Hematopoietic multipotent progenitor cell treated with erythropoietin and hydrocortisone succinate and interleukin-3 and kit ligand, for 4 days (in vitro differentiated cells): ENCODE measurements at places on chromosomes 3 and 15.
A peak's percentile ranks its signal among the peaks of the same experiment; 100 is the strongest.

DNA sequence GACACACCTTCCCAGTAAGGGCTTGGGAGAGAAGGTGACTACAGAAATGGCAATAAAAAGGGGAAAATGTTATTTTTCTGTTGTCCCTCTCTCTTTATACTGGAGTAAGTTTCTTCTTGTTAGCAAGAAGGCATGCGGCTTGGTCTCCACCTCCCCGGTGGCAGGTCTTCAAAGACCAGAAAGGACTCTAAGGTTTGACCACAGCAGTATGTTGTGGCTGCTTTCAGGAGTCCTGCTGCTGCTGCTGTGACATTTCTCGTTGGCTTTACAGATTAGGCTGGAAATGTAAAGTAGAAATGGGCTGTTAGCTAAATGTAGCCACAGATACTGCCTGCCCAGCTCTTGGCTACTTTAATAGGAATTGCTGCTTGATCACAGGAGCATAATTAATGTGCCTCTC lies 175.8 kb upstream of the ZBTB20 start:
- no peak for DNase-seq

DNA sequence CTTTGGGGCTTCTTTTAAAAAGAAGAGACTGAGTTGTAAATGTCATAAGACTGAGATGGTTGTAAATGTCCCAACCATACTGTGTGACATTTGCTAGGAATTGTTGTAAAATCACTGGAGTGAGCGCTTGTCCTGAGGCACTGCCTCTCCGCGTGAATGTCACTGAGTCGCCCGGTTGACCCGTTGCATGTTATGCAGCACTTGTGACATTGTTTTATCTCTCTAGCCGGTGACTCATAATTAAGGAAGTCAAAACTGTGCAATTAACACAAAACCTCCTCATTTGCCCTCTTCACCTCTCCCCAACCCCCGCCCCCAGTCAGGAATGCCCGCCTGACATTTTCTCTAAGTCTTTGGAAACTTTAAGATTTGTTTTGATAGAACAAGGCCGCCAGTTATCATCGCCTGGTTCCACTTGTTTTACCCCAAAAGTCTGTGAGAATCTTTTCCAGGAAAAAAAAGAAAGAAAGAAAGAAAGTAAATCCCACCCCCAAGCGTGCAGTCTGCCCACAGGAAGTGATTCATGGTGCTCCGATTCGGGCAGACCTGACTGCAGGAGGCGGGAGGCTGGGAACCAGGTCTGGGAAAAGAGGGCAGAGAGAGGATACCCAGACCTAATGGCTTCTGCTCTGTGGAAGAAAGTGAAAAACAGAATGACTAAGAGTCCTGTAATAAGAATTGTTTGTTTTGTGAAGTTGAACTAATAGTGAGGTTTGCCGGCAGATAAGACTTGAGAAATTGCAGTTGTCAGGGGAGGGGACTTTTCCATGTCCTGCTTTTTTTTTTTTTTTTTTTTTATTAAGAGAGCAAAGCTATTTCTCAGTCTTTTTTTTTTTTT lies 84.8 kb downstream of the SMAD3 start:
- peak; percentile 71 for DNase-seq

DNA sequence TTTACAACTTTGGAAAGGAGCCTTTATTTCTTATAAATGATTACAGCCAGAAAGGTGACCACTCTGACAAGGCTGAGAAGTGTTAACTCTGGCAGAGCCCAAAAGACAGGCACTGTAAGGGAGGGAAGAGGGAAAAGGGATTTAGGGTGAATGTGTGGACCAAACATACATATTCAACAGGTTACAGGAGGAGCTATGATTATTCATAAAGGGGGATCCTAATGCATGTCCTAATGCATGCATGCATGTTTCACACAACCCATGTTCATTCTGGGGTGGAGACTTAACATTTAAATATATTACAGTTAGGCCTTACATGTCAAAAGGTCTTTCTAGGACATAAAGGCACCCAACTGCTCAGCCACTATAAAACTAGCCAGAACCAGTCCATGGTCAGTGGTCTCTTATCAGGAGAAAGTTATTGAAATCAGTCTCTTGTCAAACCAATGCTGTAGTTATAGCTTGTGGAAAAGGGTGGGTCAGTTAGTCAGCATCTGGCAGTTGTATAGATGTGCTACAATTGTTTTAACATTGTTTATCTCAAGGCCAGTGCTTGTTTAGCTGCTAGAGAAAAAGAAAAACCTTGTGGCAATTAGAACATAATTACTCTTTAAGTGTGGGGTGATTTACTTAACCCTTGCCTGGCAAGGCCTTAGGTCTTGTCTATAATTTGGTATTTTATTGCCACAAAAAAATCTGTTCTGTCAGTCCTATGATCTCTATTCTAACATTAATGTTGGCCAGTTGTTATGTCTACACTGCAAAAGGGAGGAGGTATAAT lies 77.5 kb downstream of the RAD18 start:
- DNase-seq, result peak; percentile 25

DNA sequence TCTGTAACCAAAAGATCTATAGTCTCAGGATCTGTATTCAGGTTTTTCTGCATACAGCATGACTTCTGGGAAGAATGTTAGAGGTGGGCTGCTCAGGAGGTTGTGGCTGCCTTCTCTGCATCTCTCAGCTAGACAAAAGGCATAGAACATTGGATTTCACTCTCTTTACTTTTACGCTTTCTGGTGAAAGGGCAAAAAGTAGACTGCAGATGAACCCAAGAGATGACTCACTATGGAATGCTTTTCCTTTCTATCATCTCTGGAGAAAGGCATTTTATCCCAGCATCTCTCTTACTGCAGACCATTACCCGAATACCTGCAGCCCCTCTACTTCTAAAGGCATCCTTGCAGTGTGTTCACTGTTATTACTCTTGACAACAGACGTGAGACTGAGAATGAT lies 222.2 kb downstream of the WNT5A start:
- no peak for DNase-seq

GRCh38 chr3:156535162-156535627 lies 19.7 kb downstream of the SSR3 start:
- peak; percentile 37 for DNase-seq

GRCh38 chr3:119225121-119225520 lies 15.6 kb downstream of the B4GALT4 start:
- peak; percentile 62 for DNase-seq

DNA sequence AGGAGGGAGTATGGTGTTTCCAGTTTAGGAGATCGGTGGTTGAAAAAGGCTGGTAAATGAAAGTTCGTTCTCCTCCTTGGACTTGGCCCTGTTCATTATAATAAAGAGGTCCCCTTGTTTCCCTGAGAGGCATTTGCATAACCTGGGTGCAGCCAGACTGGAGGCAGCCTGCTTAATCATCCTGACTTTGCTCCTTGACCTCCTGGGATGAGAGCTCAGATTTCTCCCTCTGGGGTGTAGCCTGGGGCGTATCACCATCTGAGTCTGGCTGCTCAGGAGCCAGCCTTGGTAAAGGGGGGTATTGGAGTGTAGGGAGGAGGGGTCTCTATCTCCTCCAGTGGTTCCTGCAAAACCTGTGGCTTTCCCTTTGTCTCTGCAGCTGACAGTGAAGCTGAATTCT lies 21.3 kb upstream of the ACAD9 start:
- no peak for DNase-seq

DNA sequence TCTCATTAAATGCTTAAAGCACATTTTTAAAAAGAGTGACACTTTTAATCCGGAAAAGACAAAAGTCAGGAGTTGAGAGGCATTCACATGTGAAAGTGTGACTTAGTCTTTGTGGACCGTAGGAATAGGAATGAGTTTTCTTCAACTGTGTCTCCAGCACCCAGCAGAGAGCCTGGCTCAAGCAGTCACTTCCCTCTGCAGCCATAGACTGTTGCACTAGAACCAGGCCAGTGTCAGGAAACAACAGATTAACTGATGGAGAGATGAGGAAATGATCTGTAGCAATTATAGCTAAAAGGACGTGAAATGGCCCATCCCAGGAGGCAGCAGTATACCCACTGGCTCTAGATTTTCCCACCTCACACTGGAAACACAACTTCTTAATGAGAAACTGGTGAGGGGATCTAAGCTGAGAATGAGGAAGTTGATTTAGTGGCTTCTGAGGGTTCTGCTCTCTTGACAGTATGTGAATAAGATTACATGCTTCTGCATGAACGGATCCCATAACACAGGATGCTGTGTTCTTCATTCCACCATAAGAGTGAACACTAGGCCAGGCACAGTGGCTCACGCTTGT lies 19.8 kb downstream of the CFAP92 start:
- peak; percentile 80 for DNase-seq

GRCh38 chr3:12454816-12455121 lies 29.5 kb upstream of the TSEN2 start:
- DNase-seq, result no peak

DNA sequence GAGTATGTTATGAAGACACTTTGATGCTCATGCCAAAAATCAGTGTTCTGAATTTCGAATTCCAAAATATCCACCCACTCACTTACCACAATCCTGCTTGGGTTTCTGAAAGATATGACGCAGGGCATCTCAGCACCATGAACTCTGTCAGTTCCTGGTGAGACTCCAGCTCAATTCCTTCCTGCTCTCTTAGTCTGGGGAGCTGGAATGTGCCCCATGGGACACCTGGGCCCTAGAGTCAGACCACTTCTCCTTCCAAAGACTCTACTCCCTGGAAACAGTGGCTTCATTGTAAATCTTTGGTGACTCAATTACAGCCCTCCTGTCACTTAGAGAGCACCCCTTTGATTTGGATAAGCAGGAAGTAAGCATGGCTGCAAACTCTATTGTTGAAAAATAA lies 50.5 kb downstream of the CD86 start:
- no peak for DNase-seq

DNA sequence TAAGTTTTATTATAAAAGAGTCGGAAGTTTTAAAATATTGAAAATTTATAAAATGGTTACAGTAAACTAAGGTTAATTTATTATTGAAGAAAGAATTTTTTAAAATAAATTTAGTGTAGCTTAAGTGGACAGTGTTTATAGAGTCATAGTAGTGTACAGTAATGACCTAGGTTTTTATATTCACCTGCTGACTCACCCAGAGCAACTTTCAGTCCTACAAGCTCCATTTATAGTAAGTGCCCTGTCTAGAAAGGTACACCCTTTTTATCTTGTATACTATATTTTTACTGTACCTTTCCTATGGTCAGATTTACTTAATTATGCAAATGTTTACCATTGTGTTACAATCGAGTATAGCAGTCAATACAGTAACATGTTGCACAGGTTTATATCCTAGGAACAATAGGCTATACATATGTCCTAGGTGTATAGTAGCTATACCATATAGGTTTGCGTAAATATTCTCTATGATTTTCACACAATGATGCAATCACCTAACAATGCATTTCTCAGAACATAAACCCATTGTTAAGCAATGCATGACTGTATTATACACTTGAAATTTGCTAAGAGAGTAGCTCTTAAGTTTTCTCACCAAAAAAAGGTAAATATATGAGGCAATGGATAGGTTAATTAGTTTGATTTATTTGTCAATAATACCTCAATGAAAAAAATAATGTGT lies 106.9 kb upstream of the CD96 start:
- no peak for DNase-seq

DNA sequence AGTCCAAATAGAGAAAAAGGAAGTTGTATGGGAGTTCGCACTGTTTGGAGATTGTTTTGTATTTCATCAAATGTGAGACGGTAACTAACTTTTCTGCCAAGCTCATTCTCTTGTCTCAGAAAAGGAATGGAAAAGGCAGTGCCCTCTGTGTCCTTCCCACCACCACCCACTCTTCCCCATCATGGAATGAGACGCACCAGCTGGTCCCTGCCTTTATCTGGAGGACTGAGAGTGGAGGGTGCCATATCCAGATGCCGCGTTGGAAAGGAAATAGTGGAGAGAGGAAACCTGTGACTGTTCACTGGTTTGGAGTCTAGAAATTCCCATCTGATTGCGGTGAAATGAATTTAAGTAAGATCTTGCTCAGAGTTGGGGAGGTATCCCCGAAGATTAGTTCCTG lies 3.7 kb upstream of the CCK start:
- DNase-seq, result no peak

- DNase-seq, result no peak
These were observed 551.5 kb downstream of the FOXP1 start for GRCh38 chr3:71031914-71032521.

DNA sequence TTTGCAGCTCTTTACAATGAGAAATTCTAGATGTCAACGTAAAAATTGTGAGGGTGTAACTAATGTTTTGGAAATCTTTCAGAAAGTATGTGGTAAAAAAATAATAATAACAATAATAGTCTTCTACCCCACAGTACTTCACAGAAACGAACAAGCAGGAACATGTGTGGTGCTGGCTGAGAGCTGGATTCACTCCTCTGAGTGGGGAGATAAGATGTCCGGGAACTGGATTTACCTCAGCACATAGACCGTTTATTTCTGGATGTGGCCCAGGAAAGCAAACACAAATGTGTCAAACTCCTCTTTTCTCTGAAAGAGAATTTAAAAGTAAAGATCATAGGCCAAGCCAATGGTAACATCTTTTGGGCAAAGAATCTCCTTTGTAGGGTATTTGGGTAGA lies 103.4 kb downstream of the SLC49A4 start:
- DNase-seq, result no peak

- no peak for DNase-seq
These were observed 5.3 kb downstream of the SEMA3G start for GRCh38 chr3:52439426-52440248.

GRCh38 chr3:182414586-182414985 lies 378.7 kb upstream of the ATP11B start:
- DNase-seq, result no peak

DNA sequence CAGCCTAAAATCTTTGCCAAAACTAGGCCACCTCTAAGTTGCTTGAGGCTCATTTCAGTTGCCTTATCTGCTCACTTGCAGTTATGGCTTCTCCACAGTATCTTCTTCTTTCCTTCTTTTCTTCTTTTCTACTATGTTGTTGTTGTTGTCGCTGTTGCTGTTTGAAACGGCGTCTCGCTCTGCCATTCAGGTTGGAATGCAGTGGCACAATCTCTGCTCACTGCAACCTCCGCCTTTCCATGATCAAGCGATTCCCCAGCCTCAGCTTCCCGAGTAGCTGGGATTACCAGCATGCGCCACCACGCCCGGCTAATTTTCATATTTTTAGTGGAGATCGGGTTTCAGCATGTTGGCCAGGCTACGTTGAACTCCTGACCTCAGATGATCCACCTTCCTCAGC lies 210.8 kb upstream of the NR2F2 start:
- no peak for DNase-seq

DNA sequence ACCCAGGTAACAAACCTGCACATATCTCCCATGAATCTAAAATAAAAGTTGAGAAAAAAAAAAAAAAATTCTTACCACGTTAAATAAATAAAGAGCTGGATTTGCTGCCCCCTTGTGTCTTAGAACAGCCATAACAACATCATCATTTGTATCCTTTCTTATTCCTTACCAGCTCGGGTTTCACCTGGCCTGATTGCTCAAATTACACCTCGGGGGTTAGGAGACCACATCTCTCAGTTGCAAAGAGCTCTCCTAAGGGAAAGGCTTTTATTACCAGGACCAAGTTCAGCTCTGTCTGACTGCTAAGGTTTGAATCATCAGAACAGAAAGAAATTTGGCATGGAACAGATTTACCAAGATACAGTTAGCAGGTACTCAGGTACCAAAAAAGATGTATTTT lies 25.8 kb upstream of the RPL39L start:
- DNase-seq, result peak; percentile 83
